ENCODE measurements at places on chromosomes 11 and 22.

GRCh38 chr11:29627541-29627940 lies 389.3 kb downstream of the KCNA4 start:
- no peak for DNase-seq

- no peak for DNase-seq
Observed at GRCh38 chr11:72039031-72039855, 40.5 kb downstream of the IL18BP start.

DNA sequence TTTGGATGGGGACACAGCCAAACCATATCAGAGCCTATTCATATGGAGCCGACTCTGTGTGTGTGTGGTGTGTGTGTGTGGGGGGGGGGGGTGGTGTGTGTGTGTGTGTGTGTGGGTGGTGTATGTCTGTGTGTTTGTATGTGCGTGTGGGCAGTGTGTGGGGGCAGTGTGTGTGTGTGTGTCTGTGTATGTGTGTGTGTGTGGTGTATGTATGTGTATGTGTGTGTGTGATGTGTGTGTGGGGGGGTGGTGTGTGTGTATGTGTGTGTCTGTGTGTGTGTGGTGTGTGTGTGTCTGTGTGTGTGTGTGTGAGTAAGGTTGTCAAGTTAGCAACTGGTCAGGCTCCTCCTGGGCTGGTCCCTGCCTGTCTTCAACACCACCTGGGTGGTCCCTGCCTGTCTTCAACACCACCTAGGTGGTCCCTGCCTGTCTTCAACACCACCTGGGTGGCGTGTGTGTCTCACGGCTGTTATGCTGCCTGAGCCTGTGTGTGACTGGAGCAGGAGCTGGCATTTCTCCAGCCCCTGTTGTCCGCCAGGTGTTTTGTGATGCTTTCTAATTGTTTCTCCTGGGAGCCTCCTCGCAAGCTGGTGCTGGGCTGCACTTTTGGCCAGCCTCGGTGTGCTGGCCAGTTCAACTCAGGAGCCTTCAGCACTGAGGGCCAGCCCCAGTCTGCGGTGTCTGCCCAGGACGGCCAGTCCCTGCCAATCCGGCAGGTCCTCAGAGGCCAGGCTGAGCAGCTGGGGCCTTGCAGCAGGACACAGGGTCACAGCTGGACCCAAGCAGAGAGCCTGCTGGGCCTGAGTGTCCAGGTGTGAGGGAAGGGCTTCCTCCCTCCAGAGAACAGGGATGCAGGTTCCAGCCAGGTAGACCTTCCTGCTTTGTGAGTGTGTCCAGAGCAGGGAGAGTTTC lies 21.5 kb upstream of the PVALB start:
- DNase-seq: no peak

DNA sequence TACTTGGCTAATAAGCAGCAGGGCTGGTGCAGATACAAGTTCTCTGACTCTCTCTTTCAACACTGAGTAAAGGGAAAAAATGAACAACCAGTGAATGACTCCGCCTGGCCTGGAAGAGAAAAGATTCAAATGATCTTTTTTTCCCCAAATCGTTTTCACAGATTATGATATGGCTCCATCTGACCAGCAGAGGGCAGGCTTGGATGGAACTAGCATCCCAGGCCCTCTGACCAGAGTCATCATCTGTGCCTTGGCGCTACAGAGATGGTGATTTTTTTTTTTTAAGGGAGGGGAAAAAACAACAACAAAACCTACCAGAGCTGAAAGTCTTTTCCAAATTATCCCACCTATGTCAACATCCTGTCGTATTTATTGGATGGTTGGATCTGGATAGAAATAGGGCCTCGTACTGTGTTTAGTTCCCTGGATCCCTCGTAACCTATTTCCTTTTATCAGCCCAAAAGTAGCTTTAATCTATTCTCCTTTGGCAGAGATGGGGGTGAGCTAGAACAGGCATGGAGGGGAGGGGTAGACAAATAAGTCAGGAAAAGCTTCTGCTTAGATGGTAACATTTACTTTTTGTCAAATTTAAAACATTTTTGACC lies 69.7 kb downstream of the PRSS23 start:
- DNase-seq: peak; percentile 32

DNA sequence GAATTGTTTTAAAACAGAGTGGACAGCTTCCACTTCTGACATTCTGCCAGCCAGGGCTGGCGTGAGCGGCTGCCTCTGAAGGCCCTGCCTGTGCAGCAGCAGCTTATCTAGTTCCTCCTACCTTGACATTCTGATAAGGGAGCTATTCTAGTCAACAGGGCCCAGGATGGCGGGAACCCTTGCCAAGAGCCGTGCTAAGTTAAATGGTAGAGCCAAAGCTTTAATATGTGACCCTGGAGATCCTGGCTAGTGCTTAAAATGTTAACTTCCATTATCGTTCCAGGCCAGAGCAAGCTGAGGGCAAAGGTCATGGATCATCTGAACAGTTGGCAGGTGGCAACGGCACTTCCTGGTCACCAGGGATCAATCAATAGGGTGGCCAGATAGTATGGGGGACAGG lies 3.5 kb downstream of the KCNJ5 start:
- DNase-seq: no peak

DNA sequence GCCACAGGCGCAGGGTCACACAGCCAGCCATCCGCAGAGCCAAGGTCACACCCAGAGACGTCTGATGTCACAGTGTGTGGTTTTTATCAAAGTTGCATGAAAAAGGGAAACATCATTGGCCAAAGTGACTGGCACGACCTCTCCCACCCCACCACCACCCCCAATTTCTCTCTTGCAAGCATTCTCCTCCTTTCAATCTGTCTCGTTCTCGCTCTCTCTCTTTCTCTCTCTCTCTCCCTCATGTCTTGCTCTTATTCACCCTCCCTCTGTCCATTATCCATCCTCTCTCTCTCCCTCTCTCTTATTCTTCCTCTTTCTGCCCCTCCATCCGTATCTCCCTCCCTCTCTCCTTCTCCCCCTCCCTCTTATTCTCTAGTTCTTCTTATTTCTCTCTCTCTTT lies 40.6 kb downstream of the MN1 start:
- no peak for DNase-seq

GRCh38 chr22:31750365-31751284 lies 693 bp upstream of the PRR14L start:
- no peak for DNase-seq

DNA sequence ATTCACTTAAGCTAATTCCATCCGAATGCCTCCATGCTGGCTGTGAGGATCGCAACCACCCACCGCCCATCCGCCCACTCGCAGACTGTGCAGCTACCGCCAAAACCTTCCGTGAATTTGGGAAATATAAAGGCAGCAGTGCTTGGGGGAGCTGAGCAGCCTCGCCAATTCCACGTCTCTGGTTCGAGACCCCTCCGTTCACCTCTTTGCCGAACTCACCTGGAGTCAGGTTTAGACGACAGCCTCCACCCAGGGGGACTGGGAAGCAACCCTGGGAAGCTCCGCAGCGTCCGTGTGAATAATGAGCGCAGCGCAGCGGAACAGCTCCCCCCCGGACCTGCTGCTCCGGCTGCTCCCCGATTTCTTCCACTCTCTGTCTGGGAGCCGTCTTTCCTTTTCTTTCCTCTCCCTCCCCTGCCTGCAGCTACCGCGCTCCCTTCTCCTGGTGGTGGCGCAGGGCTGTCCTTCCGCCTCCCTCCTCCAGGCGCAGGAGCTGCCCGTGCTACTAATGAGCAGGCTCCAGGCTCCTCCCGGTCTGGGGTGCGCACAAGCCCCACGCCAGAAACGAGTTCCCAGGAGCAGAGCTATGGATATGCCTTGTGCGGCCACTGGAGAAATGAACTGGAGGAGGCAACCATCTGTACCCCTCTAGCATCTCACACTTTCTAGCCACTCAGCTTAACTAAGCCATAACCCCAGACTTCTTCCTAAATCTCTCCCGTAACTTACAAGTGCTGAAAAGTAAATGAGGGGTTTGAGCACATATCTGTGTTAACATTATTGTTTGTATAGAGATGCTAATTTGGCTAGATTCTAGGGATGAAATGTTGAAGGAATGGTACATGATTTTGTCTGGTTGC lies 107.3 kb downstream of the XKR3 start:
- no peak for DNase-seq

GRCh38 chr11:102930451-102930850 lies 25.1 kb downstream of the MMP13 start:
- no peak for DNase-seq

DNA sequence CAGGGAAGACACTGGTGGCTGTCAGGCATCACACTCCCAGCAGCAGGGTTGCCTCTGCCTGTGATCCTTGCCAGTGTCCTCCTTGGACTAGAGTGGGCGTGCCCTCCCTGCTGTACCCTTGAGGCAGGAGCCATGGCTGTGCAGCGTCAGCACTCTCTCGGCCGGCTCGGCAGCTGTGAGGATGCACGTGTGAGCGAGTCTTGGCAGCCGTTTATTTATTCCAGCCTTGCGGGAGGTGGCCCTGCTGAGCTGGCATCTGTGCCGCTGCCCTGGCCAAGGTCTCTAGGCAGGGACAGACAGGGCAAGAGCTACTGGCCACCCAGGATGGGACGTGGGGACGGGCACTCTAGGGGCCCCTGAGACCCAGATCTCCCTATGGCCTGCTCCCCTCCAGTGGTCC lies 33.9 kb downstream of the TSPAN4 start:
- no peak for DNase-seq

GRCh38 chr11:96090711-96091110 lies 166.8 kb upstream of the MTMR2 start:
- no peak for DNase-seq

- no peak for DNase-seq
Observed at GRCh38 chr11:79536155-79536917, 95.5 kb upstream of the TENM4 start.

GRCh38 chr11:36150986-36151385 lies 138.2 kb downstream of the COMMD9 start:
- DNase-seq: no peak

DNA sequence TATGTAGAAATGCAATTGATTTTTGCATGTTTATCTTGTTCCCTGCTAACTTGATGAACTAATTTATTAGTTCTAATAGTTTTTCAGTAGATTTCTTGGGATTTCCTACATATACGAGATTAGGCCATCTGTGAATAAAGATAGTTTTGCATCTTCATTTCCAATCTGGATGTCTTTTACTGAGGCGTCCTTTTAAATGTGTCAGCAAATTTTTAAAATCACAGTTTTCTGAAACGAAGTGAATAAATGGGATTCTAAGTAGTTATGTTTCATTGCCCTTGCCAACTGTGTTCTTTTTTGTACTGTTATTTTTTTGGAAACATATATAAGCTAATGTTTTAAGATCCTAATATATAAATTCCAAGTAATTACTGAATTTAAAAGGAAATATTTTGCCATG lies 50.0 kb downstream of the CYP2R1 start:
- DNase-seq: no peak

GRCh38 chr11:128520206-128520887 lies 67.0 kb downstream of the ETS1 start:
- peak; percentile 65 for DNase-seq

DNA sequence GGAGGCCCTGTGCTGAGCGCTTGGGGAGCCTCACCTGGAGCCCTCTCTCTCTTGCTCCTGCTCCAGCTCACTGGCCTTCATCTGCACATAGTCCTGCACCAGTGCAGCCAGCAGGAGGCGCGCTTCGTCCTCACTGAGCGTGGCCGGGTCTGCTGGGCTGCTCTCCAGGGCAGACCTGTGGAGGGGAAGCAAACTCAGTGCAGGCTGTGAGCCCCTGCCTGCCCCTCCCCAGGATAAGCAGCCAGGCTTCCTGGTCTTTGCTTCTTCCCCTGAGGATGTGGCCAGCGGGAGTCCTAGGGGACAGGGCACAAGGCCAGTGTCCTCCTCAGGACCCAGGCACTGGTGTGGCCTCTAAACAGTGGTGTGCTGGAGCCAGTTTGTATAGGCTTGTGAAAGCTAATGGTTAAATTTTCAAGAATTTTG lies 2.2 kb downstream of the CALCA start:
- DNase-seq: peak; percentile 30

DNA sequence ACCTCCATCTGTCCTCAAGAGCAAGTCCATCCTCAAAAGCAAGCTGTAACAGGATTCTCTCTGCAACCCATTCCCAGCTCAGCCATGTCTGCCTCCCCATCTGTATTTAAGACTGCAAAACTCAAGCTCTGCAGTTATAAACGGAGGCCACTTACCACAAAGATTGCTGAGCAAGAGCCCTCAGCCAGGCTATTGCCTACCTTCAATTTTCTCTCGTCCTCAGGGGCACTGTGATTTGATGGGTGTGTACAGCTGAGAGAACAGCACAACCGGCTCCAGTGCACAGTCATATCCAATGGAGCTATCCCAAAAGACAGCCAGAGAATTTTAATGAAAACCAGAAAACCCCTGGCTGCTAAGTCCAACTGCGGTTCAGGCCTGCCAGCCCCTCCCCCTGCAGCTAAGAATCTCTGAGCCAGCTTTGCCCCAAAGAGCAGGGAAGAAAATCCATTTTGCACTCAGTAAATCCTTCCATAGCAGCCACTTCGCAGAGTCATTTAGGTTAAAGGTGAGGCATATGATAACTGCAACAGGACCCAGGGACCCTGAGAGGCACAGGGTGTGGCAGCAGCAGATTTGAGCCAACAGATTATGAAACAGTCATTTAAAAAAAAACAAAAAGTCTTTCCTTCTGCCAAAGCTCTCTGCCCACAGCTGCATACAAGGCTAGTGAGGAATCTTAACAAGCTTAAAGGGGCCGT lies 37.6 kb downstream of the RAB30 start:
- no peak for DNase-seq

- no peak for DNase-seq
Observed at GRCh38 chr11:21933095-21933494, 259.8 kb upstream of the ANO5 start.

DNA sequence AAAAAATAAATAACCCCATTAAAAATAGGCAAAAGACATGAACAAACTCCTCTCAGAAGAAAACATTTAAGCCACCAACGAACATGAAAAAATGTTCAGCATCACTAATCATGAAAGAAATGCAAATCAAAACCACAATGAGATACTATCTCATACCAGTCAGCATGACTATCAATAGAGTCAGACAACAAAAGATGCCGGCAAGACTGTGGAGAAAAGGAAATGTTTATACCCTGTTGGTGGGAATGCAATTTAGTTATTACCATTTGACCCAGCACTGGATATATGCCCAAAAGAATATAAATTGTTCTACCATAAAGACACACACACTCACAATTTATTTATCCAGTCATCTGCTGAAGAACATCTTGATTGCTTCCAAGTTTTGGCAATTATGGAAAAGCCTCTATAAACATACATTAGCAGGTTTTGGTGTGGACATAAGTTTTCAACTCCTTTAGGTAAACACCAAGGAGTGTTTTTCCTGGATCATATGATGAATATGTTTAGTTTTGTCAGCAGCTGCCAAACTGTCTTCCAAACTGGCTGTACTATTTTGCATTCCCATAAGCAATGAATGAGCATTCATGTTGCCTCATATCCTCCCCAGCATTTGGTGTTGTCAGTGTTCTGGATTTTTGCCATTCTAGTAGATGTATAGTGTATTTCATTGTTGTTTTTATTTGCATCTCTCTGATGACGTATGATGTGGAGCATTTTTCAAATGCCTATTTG lies 28.0 kb downstream of the OR8D1 start:
- no peak for DNase-seq

- DNase-seq: no peak
Observed at GRCh38 chr11:14065141-14065540, 102.6 kb downstream of the SPON1 start.

- no peak for DNase-seq
Observed at GRCh38 chr11:123145220-123145619, 49.8 kb downstream of the CLMP start.
